ENCODE measurements at places on chromosomes 1 and 21.

DNA sequence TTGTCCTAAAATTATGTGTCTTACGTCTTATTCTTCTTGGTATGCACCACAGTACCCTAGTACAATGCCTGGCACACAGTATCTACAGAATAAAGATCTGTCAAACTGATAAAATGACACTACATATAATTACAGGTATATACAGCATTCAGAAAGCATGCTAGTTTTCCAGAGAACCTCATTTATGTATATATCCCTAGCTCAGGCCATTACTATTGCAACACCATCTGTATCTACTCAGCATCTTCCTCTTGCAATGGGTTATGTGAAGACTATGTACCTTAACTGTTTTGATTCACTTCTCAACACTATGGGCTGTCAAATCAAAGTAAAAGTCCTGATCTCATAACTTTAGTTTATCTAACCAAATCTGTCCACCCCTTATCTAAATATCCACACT is 58.5 kb upstream of the GUCA2A start:
- no peak for DNase-seq

GRCh38 chr1:109764561-109765482 is 1.1 kb upstream of the EPS8L3 start:
- no peak for DNase-seq

- peak; percentile 41 for DNase-seq
Measured at GRCh38 chr1:192573499-192573898, 2.1 kb upstream of the RGS1 start.

DNA sequence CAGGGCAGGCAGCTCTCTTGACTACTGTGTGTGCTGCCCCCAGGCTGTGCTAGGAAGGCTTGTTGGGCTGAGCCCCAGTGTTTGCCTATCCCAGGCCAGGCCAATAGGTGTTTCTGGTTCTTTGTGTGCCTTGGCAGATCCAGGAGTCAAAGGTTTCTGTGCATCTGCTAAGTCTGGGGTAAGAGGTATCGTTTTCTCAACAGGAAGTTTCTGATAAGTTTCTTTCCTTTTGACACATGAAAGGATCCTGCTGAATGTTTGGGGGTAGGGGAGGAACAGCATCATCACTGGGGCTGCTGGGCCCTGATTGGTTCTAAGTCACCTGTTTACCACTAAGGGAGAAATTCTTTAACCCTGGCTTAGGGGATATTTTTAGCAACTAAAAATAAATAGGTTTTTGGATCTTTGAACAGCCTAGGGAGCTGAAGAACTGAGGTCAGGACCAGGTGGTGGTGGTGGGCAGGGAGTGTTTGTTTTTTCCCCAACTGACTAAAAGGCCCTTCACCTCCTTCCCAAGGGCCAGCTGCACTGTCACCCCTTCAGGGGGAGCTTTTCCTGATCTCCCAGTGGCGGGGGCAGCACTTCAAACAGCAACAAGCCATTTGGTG is 85.1 kb downstream of the KCNN3 start:
- no peak for DNase-seq

GRCh38 chr1:3457910-3458883 is 3.7 kb downstream of the ARHGEF16 start:
- DNase-seq: no peak

- no peak for DNase-seq
Measured at GRCh38 chr1:213538251-213538650, 449.5 kb upstream of the PROX1 start.

- DNase-seq: no peak
Measured at GRCh38 chr1:64986903-64987871, 20.8 kb upstream of the JAK1 start.

DNA sequence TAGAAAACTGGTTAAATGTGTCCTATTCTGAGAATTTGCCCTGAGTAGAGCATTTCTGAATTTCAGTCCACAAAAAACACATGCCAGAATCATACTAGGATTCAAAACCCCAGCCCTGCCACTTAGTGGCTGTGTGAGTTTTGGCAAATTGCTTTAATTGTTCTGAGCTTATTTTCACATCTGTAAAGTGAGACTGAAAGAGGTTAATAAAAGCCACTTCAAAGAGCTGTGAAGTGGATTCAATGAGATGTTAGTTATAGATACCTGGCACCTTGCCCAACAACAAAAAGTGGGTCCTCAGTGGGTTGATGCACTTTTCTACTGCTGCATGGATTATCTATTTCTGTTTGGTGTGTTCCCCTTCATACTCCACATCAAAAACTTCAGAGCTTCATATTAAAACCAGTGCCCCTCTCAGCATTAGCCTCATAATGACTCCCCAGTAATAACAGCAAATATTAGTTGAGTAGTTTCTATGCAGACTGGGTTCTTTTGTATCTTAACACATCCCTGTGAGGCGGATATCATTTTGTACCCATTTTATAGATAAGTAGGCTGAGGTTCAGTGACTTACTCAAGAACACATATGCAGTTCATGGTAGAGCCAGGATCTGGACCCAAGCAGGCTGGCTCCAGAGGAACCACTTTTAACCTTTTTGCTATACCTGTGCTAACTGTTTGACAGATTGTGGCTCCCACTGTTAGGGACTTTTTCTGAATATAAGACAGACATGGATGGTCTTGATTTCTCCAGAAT is 14.2 kb upstream of the ADORA3 start:
- no peak for DNase-seq

DNA sequence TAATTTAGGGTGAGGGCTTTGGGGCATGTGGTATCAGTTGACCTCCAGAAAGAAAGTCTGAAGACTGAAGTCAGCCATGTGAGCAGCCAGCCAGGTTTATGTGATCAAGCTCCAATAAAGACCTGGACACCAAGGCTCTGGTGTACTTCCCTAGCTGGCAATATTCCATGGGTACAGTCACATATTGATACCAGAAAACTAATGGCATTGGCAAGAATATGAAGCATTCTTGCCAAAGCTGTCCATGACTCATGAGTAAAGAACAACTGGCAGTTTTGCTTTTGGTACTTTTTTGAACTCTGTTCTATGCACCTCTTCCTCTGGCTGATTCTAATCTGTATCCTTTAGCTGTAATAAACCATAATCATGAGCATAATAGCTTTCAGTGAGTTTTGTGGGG is 415.3 kb upstream of the CAMK1G start:
- DNase-seq: peak; percentile 46

- DNase-seq: no peak
Measured at GRCh38 chr1:88648706-88649105, 35.4 kb upstream of the PKN2 start.

DNA sequence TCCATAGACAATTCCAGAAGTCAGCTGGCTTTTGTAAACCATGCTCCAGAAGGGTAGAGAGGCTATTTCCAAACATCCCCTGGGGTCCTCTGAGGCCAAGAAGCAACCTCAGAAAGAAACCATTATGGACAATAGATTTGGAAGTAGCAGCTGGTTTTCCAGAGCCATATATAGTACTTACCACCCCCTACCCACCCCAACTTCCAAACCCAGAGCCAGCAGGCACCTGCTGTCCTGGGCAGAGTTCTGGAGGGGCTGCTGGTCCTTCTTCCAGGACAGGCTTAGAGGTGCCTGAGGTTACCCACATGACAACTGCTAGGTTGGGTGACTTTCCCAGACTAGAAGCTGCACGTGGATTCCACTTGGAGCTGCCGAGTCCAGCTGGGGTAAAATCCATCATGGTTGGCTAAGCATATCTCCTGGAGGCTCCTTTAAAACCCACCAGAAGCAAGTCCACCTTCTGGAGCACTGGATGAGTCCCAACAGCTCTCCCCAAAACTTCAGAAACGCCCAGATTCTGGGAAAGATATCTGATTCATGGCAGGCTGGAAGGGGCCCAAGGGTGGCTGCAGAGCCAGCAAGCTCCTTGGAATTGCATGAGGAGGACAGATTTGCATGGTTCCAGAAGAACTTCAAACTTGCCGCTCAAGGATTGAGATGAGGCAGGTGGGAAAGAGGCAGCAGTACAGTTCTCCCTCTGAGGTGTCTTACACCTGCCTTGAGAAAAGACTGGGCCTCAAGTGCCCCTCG is 5.8 kb downstream of the MYCL start:
- DNase-seq: no peak

GRCh38 chr1:24481101-24481500 is 21.5 kb upstream of the RCAN3 start:
- DNase-seq: no peak

- DNase-seq: no peak
Measured at GRCh38 chr1:21652937-21653743, 16.0 kb downstream of the RAP1GAP start.

- no peak for DNase-seq
Measured at GRCh38 chr1:148333875-148334338, 149.2 kb downstream of the PPIAL4G start.

GRCh38 chr1:174871886-174872285 is 127.9 kb upstream of the CACYBP start:
- no peak for DNase-seq

- no peak for DNase-seq
Measured at GRCh38 chr1:10735563-10736305, 60.7 kb downstream of the CASZ1 start.
